ENCODE measurements at places on chromosomes 7 and 10. TPM values are rescaled to one million over a fixed set of nuclear protein-coding genes. Genes with fewer than 3 reads are reported as not detected.

DNA sequence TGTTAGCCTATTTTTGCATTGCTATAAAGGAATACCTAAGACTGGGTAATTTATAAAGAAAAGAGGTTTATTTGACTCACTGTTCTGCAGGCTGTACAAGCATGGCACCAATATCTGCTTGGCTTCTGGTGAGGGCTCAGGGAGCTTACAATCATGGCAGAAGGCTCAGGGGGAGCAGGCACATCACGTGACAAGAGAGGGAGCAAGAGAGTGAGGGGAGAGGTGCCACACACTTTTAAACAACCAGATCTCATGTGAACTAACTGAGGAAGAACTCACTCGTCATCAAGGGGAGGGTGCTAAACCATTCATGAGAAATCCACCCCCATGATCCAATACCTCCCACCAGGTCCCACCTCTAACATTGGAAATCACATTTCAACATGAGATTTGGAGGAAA is 73.9 kb upstream of the ADCY1 start:
- H3K4me1 ChIP-seq = no peaks in the 10 kb centered on the region
- H3K4me3 ChIP-seq = no peak overlapping the region
- no peaks in the 10 kb centered on the region for H3K36me3 ChIP-seq
- H3K27me3 ChIP-seq = no peaks in the 10 kb centered on the region
- no peak for DNase-seq
- H3K27ac ChIP-seq = no peak overlapping the region

DNA sequence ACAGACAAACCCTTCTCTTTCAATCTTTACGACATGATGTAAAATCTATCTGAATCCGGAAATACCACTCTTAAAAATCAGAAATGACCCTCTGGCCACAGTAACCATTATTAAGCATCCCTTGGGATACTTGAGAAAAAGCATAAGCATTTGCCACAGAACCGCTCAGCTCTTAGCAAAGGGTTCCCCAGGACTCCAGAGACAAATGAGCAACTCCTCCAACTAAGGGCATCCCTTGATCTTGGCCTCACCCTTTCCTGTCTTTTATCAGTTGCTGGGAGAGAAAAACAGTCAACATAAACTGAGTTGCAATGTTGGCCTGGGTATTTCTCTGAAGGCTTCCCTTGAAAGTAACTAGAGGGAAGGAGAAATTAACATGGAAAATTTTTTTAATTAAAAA is 3.5 kb downstream of the PDLIM1 start:
- no peak for DNase-seq
- H3K4me1 ChIP-seq = peaks cover 4% of the 10 kb centered on the region
- H3K27ac ChIP-seq = no peak overlapping the region
- no peak overlapping the region for H3K4me3 ChIP-seq
- H3K36me3 ChIP-seq = no peaks in the 10 kb centered on the region

- H3K27me3 ChIP-seq = no peaks in the 10 kb centered on the region
- no peak for DNase-seq
- no peak overlapping the region for H3K27ac ChIP-seq
- no peak overlapping the region for H3K4me3 ChIP-seq
Observed at GRCh38 chr7:71015252-71015900, 116.6 kb upstream of the GALNT17 start.

DNA sequence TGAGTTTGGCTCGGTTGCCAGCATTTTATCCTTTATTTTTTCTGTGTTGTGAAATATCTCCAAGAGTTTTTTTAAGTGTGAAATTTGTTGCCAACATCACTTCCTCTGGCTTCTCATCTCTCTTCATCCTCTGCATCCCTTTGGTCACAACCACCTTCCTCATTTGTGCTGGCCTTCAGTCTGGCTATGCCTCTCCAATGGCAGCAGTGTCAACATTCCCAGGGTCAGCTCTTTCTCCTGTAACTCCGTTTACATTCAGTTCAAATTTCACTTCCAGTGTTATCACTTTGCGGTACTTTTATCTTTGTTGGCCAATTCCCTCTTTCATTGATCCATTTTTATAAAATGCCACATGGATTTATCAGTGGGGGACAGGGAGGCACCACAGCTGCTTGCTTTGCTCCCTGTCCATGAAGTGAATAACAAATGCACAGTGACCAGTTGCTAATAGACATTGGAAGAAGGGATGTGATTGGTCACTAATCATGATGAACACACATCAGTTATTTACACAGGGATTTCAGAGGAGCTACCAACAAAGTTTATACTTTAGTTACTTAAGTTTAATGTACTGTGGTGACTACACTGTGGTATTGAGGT is 311.4 kb upstream of the LRGUK start:
- H3K27me3 ChIP-seq = no peaks in the 10 kb centered on the region
- no peaks in the 10 kb centered on the region for H3K36me3 ChIP-seq
- H3K27ac ChIP-seq = no peak overlapping the region
- no peak for DNase-seq
- H3K4me3 ChIP-seq = no peak overlapping the region

IQUB gene
- 0.14 TPM for total RNA-seq

DNA sequence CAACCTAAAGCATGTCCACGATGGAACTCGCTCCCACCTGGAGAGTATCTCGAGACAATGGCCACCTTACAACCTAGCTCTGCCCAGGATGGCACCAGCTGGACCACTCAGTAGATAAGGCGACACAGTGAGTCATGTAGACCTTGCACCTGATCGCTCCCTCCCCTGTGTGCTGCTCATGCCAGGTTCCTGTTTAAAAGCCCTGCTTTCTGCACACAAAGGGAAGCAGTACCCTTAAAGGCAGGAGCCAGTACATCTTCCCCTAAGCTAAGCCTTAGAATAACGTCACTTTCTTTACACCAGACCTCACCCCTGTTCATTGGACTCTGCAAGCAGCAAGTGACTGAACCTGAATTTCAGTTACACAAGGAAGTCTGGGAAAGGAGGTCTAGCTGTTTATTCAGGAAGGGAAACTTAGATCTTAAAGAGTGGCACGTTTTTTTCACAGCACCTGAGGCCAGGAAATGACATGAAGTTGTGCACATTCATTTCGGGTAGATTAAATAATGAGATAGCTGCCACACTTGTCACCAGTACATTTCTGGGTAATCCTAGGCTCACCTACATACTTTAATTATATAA is 117.9 kb downstream of the MTPAP start:
- H3K36me3 ChIP-seq = no peaks in the 10 kb centered on the region
- H3K4me1 ChIP-seq = peaks cover 11% of the 10 kb centered on the region
- no peaks in the 10 kb centered on the region for H3K27me3 ChIP-seq
